ENCODE measurements at places on chromosomes 1 and 21.

- ATAC-seq = no peak
Observed at GRCh38 chr1:203629016-203629506, 2.4 kb downstream of the ATP2B4 start.

- no peak for ATAC-seq
Observed at GRCh38 chr21:17088500-17088899, 424.3 kb upstream of the CXADR start.

DNA sequence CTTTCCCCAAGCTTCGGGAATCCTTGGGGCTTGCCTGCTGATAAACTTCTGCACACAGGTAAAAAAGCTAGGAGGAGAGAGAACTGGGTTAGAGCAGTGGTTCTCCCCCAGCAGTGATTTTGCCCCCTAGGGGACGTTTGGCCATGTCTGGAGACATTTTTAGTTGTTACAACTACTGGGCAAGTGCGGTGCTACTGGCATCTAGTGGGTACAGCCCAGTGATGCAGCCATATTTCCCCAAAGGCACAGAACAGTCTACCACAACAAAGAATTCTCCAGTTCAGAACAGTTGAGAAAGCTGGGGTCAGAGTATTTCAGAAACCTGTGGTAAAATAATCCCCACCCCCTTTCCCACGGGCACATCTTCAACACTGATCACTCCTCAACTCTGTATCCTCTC is 41.3 kb downstream of the LRRC71 start:
- ATAC-seq = no peak

- ATAC-seq = no peak
Observed at GRCh38 chr21:27805696-27806095, 838.8 kb upstream of the ADAMTS5 start.

DNA sequence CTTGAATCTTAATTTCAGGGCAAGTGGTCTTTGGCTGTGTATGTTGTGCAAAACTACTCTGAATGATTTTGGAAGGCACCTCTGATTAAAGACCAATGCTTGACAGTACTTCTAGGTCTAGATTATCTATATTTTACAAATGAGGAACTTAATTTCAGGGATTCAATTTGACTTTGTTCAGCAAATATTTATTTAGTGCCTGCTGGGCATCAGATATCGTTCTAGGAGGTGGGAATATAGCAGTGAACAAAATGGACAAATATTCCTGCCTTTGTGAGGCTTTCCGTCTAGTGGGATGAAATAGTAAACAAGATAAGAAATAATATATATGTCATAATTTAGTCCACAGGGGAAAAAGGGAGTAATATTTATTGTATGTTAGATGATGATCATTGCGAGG is 4.7 kb downstream of the ZNF326 start:
- no peak for ATAC-seq

GRCh38 chr1:78155121-78155520 is 109.4 kb downstream of the GIPC2 start:
- ATAC-seq = no peak

DNA sequence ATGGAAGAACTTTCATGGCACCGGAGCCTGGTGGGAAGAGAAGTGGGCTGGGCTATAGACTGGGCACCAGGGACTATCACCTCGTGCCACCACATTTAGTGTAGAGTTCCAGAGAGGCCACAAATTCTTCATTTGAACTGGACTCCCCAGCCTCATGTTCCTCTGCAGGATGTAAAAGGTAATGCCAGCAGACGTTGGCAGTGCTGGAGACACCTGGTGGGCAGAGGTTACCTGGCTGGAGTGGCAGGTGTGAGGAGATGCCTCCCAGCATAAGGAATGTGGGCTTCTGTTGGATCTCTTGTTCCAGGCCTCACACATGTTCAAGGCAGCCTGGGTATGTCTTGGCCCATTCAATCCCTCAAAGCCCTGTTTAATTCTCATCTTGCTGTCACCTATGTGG is 35.2 kb downstream of the TEX35 start:
- ATAC-seq = no peak

DNA sequence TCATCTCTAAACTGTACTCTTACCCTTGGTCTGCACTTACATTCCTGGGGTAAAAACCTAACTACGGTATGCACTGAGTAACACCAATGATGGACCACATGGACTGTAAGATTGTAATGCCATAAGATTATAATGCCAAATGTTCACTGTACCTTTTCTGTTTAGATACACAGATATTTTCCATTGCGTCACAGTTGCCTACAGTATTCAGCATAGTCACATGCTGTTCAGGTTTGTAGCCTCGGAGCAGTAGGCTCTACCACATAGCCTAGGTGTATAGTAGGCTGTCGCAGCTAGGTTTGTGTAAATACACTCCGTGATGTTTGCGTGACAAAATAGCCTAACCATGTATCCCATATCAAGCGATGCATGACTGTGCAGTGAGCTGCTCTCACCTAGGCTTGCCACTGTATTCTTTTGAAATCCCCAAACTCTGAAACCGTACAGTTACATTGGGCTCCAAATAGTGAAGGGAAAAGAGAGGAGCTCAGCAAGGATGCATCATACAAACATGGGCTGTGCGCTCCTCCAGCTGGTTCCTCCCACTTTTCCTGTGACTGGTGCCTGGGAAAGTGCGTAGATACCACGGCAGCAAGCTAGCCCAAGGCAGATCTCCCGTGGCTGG is 35.2 kb downstream of the CFAP57 start:
- ATAC-seq = no peak

GRCh38 chr21:25081096-25081495 is 526.2 kb downstream of the MRPL39 start:
- no peak for ATAC-seq

DNA sequence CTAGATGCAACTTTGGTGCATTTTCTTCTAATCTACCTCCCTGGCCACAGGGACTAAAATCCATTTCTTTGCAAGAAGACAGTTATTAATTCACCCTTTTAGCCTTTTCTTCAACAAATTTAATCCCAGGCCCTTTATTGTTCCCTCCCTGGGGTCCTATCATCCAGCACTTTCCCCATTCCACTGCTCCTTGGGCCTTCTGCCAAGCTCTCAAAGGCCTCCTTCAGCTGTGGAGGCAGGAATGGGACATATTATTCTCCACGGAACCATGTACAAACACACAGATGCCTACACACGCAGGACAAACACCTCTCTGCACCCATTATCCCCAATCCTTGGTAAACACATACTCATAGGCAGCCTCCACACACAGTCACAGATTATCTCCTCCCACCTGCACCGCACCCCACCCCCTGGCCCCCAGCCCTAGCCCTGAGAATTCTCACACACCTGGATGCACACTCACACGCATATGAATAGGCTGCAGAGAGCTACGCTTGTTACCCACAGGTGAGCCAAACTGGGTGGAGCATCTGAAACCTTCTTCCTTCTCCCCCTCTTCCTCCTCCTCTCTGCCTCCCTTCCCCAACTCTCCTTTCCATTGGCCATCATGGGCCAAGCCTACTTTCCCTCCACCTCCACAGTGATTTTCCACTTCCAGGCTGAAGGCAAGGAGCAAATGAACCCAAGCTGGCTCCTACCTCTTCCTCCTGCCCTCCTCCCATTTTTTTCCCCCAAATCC is 11.7 kb downstream of the TAGLN2 start:
- no peak for ATAC-seq

DNA sequence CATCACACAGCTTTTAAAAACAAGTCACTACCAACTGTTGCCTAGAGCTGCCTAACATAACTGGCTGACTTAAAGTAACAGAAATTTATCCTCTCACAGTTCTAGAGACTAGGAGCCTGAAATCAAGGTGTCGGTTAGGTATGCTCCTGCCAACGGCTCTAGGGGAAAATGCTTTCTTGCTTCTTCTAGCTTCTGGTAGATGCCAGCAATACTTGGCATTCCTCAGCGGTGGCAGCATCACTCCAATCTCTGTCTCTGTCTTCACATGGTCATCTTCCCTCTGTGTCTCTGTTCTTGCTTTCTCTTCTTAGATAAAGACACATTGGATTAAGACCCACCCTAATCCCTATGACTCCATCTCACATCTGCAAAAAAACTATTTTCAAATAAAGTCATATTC is 51.5 kb downstream of the DMRTA2 start:
- no peak for ATAC-seq

GRCh38 chr21:38337793-38338192 is 81.0 kb downstream of the KCNJ15 start:
- no peak for ATAC-seq

DNA sequence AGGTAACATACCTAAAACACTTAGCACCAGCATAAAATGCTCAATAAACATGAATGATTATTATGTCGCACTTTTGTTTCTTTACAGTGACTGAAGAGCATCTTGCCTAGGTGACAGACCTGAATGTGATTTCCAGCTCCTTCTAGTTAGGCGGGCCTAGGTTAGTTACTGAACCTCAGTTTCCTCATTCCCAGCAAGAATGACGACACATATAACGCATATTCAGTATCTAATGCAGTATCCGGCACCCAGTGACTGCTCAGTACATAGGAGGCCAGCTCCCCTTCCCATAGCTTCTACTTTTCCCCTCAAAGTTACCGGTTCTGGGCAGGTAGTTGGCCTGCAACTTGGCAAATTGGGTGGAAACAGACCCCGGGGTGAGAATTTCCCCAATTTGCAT is 763 bp downstream of the AUNIP start:
- no peak for ATAC-seq

DNA sequence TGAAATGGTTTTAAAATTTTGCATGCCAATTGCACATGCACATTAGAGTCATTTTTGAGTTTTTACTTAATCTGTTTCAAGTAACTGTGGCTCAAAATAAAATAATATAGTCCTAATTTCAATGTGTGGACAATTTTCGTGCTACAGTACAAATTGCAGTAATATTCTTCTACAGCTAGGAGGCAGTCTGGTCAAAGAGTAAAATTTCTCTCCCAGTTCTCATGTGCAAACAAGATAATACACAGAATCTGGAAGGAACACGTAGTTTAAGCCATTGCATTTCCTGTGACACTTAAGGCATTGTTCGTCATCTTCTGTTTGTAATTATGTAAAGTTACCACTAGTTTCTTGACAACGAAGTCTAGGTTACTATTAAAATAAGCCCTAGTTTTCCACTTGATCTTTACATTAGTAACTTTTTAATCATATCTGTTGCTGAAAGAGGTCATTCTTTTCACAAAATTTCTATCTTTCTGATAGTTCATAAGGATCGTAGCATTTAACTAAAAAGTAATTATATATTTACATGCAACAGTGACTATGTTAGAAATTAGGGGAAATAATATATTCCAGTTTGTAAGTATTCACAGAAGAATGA is 28.9 kb downstream of the ODR4 start:
- peak; percentile 64 for ATAC-seq

GRCh38 chr21:38920631-38921398 is 115.1 kb downstream of the ETS2 start:
- no peak for ATAC-seq

DNA sequence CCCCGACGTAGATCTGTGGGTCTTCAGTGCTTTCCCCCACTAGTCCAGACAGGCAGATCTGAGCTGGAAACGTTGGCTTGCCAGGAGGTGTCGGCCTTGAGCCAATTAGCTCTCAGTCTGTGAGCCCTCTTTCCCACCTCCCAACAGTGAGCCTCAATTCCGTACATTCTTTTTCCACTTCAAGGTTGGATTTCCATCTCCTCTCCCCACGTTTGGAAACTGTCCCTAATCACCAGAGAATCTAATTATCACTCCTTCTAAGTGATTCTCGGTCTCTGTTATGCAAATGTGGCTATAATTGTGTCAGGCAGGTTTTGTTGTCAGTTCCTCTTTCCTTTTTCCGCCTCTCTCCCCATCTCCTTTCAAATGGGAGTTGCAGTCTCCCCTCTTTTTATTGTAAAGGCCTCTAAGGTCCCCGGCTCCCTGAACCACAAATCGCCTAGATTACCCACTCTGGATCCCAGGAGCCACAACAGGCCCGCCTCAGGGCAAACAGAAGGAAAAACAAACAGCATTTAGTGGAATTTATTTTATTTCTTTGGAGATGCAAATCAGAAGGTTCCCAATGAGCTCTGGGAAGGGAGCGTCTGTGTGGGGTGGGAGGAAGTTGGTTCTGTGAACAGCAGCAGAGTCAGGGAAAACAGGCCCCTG is 29.4 kb upstream of the LRRN2 start:
- peak; percentile 64 for ATAC-seq

- no peak for ATAC-seq
Observed at GRCh38 chr1:102500758-102501157, 504.0 kb upstream of the OLFM3 start.

DNA sequence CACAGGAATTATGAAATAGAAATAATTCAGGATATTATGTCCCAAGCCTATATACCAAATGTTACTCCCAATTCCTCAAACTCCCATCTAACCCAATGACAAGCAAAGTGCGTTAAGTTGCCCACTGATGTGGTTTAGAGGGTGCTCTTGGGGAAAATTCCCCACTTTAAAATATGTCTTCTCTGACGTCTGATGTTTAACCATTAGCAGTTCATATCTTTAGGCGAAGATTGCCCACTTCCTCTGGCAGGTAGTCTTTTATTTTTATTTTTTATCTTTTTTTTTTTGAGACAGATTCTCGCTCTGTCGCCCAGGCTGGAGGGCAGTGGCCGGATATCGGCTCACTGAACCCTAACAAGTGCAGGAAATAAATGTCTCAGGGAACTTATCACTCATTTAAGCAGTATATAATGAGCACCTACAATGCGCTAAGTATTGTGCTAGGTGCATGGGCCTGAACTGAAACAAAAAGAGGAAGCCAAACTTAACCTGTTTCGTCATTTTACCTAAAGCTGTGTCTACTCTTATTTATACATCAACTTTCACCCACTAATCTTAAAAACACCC is 1.3 kb upstream of the LYST start:
- no peak for ATAC-seq

- ATAC-seq = no peak
Observed at GRCh38 chr21:29182691-29183092, 52.2 kb downstream of the MAP3K7CL start.

DNA sequence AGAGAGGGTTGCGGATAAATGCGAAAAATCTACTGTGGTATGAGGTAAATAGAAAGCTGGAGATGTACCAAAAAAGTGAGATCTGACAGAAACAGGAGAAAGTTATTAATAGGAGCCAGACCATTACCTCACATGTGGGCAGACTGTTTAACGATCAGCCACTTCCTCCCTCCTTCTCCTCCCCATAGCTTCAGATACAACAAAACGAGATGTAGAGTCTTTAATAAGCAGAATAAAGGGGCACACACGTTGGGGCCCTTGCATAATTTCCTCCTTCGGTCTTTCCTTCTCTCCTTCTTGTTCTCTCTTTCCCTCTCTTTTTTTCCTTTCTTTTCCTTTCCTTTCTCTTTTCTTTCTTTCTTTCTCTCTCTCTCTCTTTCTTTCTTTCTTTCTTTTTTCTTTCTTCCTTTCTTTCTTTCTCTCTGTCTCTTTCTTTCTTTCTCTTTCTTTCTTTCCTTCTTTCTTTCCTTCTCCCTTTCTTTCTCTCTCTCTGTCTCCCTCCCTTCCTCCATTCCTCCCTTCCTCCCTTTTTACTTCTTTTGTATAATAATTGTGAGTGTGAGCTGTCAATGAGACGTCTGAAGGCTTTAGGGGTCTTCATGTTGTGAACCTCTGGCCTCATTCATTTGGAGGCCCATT is 242.1 kb downstream of the GRIK1 start:
- ATAC-seq = no peak

DNA sequence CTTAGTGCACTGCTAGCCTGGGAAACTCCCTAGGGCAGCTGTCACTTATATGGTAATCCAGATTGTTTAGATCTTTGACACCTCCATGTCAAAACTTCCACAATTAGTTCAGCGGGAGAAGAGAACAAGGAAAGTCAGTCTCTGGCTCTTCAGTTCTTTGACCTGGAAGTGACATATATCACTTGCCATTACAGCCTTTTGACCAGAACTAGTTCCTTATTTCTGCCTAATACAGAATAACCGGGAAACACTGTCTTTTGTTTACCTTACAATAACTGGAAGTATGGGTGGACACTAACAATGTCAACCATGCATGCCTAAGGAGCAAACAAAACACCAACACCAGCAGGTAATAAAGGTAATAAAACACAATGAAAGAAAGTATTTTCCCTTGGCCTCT is 68.3 kb downstream of the C4BPA start:
- ATAC-seq = no peak
